ENCODE measurements at places on chromosomes 13 and 19. TPM values are rescaled to one million over a fixed set of nuclear protein-coding genes. Genes with fewer than 3 reads are reported as not detected.

DNA sequence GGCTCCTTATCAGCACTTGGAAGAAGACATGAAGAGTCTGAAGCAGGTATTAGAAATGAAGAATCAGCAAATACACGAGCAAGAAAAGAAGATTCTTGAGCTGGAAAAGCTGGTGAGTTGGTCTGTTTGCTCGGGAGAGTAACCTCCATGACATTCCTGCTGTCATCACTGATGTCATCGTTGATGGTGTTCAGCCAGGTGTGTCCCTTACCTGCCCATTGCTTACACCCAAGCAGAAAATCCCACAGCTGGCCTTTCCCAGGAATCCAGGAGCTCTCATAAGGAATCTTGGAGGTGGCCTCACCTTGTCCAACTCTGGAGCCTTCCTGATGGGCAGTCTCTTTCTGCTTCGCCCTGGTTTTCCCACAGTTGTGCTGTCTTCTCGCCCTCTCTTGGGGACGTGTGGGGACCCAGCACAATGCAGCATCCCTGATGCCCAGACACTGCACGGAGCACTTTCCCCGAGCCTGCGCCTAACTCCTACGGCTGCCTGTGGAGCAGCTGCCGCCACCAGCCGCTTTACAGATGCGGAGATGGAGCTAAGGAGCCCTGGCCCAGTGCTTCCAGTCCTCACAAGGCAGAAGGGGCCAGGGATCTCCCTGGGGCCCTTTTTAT is 97.0 kb downstream of the SLC7A1 start:
- DNase-seq: no peak

- DNase-seq: no peak
These were observed 21.8 kb downstream of the CCNA1 start for GRCh38 chr13:36454121-36454520.

- no peak for DNase-seq
These were observed 897.2 kb downstream of the DIAPH3 start for GRCh38 chr13:59266478-59267063.

DNA sequence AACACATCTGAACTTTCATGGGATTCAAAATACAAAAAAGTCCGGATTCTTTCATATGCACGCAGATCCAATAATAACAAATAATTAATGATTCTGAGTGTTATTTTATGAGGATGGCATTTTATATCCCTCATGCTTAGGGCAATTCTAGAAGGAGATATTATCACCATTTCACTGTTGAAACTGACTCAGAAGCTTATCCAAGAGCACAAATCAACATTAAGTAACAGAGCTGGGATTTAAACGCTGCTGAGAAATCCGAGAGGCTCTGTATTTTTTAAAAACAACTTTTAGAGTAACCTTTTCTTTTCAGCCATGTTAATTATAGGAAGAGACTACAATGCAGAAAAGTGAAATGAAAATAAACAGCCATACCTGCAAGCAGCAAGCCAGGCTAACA is 30.3 kb downstream of the ATP7B start:
- no peak for DNase-seq

DNA sequence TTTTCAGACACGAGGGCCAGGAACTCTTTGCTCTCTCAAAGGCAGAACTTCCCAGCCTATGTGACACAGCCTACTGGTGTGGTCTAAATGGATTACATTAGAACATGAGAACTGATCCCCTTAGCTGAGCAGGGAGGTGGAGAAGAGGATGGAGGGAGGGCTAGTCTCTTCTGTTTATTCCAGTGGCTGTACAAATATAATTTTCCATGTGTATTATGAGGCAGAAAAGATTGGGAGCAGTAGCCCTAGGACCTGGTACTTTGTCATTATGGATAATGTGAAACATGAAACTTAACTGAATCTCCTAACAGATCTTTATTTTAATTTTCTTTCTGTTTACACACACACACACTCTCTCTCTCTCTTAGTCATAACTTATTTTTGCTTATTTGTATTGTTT is 82.1 kb downstream of the WDFY2 start:
- no peak for DNase-seq

GRCh38 chr13:37481011-37481884 is 117.3 kb downstream of the POSTN start:
- no peak for DNase-seq

- peak; percentile 37 for DNase-seq
These were observed 466.2 kb downstream of the TSHZ3 start for GRCh38 chr19:30883071-30883470.

DNA sequence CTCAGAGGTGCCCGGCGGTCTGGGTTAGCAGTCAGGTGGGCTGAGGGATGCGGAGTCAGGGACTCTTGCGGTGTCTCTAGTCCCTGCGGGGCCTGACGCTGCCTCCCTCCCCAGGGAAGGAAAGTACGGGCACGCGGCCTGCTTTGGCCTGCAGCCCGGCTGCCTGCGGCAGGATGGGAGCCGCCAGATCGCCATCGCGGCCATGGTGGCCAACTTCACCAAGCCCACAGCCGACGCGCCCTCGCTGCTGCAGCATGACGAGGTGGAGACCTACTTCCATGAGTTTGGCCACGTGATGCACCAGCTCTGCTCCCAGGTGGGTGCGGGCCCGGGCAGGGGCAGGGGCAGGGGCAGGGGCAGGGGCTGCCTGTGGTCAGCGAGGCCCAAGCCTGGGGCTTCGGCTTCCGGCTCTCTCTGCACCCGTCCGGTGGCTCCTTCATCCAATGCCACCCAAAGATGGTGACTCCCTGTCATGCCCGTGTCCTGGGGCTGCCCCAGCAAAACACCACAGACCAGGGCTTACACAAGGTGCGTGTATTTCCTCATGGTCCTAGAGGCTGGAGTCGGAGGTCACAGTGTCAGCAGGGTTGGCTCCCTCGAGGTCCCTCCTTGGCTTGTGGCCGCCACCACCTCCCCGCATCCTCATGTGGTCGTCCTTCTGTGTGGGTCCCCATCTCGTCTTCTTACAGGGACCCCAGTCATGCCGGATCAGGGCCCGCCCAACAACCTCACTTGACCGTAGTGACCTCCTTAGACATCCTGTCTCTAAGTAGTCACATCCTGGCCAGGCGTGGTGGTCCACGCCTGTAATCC is 11.3 kb upstream of the ZNF554 start:
- no peak for DNase-seq

DNA sequence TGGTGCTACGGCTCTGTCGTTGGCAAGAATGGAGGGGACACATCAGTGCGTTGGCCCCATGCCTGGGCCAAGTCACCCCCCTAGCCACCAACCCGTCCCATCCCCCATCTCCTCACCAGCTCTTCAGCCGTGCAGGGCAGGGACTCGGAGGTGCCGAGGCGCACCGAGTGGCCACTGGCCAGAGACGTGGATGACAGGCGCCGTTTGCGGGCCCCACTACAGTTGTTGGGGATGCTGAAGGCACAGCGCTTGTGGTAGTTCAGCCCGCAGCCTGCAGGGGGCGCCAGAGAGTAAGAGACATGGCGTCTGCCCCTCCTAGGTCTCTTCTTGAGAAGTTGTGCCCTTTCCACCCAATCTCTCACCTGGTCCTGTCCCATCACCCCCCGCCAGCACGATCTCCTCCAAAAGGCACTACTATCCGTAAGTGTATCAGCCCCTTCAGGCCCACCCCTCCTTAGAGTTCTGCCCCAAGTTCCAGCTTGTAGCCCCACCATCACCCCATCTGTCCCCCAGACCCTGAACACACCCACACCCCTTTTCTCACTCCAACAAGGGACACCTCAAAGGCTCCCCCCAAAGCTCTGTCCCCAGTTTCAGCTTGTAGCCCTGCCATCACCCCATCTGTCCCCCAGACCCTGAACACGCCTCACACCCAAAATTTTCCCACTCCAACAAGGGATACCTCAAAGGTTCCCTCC is 12.4 kb downstream of the PRKD2 start:
- DNase-seq: peak; percentile 67

DNA sequence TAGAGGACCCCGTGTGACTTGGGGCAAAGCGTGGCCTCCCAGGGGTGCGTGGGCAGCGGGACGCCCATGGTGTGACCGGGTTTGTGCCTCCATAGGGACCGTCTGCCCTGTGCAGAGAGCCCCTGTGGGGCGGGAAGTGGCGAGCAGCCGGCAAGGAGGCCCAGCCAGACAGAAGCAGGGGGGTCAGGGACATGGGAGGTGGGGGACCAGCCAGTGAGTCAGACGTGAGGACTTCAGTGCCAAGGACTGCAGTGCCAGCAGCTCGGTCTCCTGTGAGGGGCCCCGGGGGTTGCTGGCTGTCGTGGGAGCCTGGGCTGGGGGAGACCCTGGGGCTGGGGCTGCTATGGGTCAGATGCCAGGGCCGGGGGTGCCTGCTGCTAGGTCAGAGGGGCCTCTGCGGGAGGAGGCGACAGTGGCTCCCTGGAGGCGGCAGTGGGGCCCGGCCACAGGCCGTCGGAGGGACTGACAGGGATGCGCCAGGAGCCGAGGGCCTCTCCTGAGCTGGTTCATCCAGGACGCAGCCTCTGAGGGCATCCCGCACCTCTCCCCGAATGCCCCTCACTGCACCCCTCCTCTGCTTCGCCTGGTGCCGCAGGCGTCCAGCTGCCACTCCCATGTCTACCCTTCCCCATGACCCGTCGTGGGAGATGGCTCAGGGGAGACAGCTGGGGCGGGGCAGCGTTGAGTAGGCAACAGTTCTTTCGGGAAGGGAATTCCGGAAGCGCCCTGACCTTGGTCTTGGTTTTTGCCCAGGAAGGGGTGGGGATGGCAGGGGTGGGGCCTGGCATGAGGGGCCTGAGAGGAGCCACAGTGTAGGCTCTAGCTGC is 80.0 kb downstream of the KDM4B start:
- peak; percentile 90 for DNase-seq

DNA sequence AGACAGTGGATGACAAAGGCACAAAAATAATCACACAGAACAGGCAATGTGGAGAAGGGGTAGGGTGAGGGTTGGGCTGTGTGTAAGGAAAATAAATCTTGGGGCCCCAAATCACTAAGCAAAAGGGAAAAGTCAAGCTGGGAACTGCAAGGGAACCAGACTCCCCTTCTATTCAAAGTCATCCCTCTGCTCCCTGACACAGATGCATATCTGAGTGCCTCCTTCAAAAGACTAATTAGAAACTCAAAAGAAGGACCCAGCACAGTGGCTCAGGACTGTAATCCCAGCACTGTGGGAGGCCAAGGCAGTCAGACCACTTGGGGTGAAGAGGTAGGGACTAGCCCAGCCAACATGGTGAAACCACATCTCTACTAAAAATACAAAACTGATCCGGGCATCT is 18.3 kb downstream of the ZNF611 start:
- DNase-seq: no peak

- peak; percentile 83 for DNase-seq
These were observed 3.7 kb downstream of the HRC start for GRCh38 chr19:49151267-49152118.

Gene TNFSF11
- total RNA-seq: not detected

Gene CGB2
- total RNA-seq: 2.2 TPM

Gene ZNF526
- 4.3 TPM for total RNA-seq

Gene FXYD1
- total RNA-seq: not detected

Gene ZNF382
- total RNA-seq: 3.0 TPM

Gene URAD
- total RNA-seq: not detected

Gene PPM1N
- total RNA-seq: 0.80 TPM

Gene B3GLCT
- total RNA-seq: 8.2 TPM

Data from Daoy (cell line).